Mesothelial cell of epicardium (in vitro differentiated cells): ENCODE measurements at places on chromosomes 16 and 17. TPM values are rescaled to one million over a fixed set of nuclear protein-coding genes. Genes with fewer than 3 reads are reported as not detected.

- DNase-seq = no peak
- H3K27ac ChIP-seq = no peak overlapping the region
- H3K27me3 ChIP-seq = peaks cover 3% of the 10 kb centered on the region
- no peak overlapping the region for H3K4me3 ChIP-seq
These were observed 6.4 kb upstream of the SRCAP start for GRCh38 chr16:30692396-30693064.

The AGRP gene
- not detected in 3 replicates for total RNA-seq

DNA sequence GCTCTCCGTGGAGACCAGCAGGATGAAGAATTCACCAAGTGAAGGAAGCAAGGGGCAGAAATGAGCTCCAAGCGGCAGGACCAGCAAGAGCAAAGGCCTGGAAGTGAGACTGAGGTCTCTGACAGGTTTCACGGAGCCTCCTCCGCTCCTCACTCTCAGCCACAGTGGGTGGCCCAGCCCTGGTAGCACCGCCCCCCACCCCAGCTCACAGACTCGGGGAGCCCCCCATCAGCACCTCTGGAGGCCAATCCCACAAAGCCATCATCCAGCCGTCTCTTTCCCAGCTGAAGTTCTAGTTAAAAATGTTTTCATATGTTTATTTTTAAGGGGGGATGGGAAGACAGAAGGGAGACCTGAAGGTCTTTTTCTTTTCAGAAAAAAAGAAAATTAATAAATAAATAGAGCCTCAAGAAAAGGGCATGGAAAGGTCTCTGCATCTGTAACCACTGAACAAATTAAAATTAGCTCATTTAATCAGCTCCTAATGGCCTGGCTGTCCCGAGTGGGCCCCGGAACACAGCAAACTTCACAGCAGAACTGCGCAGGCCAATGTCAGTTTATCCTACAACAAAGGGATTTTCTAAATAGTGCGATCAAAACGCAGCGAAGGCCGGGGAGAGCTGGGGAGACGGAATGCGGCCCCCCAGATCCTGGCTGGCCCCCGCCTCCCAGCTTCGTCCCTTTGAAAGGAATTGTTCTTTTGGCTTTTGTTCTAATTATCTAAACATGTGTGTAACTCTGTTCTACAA is 190.3 kb downstream of the ZNF423 start:
- no peak overlapping the region for H3K4me3 ChIP-seq
- peaks cover 18% of the 10 kb centered on the region for H3K4me1 ChIP-seq
- H3K27me3 ChIP-seq = no peaks in the 10 kb centered on the region

DNA sequence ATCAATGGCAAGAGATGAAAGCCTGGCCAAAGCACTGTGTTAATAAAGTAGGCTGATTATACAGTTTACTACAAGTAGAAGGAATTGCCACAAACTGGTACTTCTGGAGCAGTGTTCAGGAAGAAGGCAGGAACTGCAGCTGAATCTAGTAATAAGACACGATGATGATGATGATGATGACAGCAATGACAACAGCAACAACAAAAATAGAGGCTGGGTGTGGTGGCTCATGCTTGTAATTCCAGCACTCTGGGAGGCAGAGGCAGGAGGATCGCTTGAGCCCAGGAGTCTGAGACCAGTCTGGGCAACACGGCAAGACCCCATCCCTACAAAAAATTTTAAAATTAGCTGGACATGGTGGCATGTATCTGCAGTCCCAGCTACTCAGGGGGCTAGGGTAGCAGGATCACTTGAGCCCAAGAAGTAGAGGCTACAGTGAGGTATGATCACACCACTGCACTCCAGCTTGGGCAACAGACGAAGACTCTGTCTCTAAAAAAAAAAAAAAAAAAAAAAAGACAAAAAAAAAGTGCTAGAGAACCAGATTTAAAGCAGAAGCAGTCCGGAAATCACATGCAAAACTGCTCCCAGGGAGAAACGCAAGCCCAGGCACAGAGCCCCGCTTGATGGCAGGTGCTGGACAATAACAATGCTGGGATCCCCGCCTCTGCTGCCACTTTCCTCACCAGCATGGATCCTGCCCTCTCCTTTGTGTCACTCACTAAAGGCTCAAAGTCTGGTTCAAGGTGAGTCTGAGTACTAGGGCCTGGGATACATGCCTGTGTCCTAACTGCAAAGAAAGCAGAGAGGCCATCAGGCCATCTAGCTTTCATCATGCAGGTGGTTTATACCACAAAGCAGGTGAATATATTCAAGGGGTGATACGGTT is 44.8 kb downstream of the CPPED1 start:
- no peaks in the 10 kb centered on the region for H3K36me3 ChIP-seq
- H3K27me3 ChIP-seq = no peaks in the 10 kb centered on the region
- no peak overlapping the region for H3K4me3 ChIP-seq
- no peak for DNase-seq
- H3K27ac ChIP-seq = no peak overlapping the region

DNA sequence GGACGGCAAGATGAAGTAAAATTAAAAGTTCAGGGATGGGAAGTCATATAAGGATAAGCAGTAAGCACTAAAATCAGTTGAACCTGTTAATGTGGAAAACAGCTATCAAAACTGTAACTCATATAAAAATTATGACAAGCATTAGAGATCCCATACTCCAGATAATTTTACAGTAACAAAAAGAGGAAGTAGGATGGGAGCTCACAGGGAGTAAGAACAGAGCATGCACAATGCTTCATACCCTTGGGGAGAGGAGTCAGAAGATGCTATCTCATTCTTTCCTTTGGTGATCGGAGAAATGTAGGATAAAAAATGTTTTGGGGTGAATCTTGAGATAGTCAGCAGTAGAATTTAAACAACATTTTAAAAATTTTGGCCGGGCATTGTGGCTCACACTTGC is 164.7 kb upstream of the CACNG5 start:
- H3K36me3 ChIP-seq = peaks cover 9% of the 10 kb centered on the region
- peaks cover 6% of the 10 kb centered on the region for H3K27me3 ChIP-seq
- DNase-seq = no peak
- no peak overlapping the region for H3K27ac ChIP-seq

- H3K4me1 ChIP-seq = peaks cover 16% of the 10 kb centered on the region
- H3K4me3 ChIP-seq = no peak overlapping the region
- DNase-seq = no peak
These were observed 16.8 kb downstream of the NQO1 start for GRCh38 chr16:69709456-69710084.
